Effector CD8-positive, alpha-beta T cell (primary cell): ENCODE measurements at places on chromosomes 4 and X.

- no peak for DNase-seq
Observed at GRCh38 chr4:186554914-186555827, at the start of gene MTNR1A. Gene MTNR1A, minus strand, starts transcription at chr4:186555567. Its CDS starts 202 bp downstream, at chr4:186555365.

DNA sequence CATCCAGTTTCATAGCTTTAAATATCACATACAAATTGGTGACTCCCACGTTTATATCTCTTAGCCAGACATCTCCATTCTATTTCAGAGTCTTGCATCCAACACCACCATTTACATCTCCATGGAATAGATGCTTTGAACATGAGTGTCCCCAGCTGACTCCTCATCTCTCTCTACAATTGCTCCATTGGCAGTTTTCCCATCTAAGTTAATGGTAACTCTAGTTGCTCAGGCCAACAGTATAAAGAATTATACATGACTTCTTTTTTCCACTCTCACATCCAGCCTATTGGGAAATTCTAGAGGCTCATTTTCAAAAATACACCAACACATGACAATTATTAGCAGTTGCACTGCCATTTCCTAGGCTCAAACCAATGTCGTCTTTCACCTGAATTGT is 388.2 kb downstream of the STIM2 start:
- DNase-seq, result no peak

- DNase-seq, result no peak
Observed at GRCh38 chr4:119587796-119588195, 40.8 kb downstream of the PDE5A start.

DNA sequence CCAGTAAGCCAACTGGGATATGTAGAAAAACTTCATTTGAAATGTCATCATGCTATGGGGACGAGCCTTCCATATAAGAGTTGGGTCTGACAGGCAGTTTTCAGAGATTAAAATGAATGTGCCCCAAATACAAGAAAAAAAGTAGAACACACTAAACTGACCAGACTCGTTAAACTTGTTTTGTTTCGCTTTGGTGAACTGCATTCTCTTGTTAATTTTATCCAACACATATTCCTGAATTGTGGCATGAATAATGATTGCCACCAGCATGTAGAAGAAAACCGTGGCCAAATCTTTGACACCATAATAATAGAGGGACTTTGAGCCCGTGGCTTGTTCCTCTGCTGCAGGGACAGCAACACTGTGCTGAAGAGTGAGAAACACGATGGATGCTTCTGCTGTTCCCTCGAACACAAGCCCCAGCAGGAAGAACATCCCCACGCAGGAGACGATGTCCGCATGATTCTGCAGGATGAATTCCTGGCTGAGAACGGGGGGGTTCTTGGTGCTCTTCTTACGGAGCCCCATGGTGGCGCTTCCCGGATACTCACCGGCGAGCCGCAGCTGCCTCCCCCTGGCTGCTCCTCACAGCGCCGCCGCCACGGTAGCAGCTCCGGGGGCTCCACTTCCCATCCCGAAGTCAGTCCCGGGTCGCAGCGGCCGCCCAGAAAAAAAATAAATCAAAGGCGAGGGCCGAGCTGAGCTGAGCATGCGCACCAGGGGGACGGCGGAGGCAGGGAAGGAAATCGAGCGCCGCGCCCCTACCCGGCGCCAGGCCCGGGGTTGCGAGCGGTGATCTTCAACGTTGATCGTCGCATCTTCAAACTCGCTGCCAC is at the start of gene TRAM1L1:
TSS of gene TRAM1L1 (minus strand) at position 711 of the 836 bp plus-strand sequence. CDS start at position 528, 183 bp downstream.
- DNase-seq, result no peak

GRCh38 chrX:41779030-41779564 is 55.1 kb downstream of the GPR82 start:
- no peak for DNase-seq

DNA sequence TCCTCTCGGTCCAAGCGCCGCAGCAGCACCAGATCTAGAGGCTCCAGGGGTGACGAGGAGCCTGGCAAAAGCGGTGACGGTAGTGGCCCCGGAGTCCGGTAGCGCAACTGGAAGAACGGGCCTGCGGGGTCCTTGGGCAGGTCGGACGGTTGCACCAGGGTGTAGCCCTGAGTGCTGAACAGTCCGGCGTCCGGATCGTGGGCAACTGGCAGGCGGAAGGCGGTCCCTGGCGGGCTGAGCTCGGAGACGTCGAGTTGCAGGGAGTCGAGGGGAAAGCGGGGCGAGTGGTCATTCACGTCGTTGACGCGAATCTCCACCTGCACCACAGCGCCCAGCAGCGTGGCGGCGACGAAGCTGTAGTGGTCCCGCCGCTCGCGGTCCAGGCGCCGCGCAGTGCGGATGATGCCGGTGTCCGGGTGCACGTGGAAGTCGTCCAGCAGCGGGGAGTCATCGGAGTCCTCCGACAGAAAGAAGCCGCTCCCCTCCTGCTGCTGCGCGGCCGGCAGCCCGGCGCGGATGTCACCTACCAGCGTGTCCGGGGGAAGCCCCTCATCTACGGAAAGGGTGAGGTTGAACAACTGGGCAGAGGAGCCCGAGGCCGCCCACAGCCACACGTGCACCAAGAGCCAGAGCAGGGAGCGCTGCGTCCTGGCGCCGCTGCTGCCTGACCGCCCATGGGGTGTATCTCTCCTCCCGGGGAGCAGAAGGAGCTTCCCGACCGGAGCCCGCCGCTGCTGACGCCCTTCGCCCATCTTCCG is 837 bp downstream of the DCHS2 start:
- no peak for DNase-seq
